ENCODE measurements at places on chromosomes 12 and 14. TPM values are rescaled to one million over a fixed set of nuclear protein-coding genes. Genes with fewer than 3 reads are reported as not detected.

LRP1-AS gene
- total RNA-seq, result not detected

KRT76 gene
- total RNA-seq, result not detected

PTPRQ gene
- 1.2 TPM for total RNA-seq

MIPOL1 gene
- 13.2 TPM for total RNA-seq

ETFRF1 gene
- total RNA-seq, result 18.7 TPM

LHX5 gene
- not detected for total RNA-seq

LTB4R2 gene
- 3.8 TPM for total RNA-seq

CFAP73 gene
- total RNA-seq, result not detected

CLEC4D gene
- total RNA-seq, result not detected

SUDS3 gene
- 29.1 TPM for total RNA-seq

SYNE2 gene
- 15.7 TPM for total RNA-seq

TAS2R20 gene
- total RNA-seq, result 2.8 TPM

SLC4A8 gene
- 4.5 TPM for total RNA-seq

KANSL2 gene
- 50.1 TPM for total RNA-seq

DAO gene
- total RNA-seq, result not detected

SERPINA12 gene
- not detected for total RNA-seq

CDKN1B gene
- 43.5 TPM for total RNA-seq

AQP2 gene
- total RNA-seq, result not detected

TAC3 gene
- total RNA-seq, result not detected

STXBP6 gene
- total RNA-seq, result 6.1 TPM

CMKLR1 gene
- total RNA-seq, result 0.33 TPM

ESYT1 gene
- total RNA-seq, result 396 TPM

Data from smooth muscle cell of trachea (primary cell).